ENCODE measurements at places on chromosomes 3 and 15.

GRCh38 chr3:112623213-112623612 lies 17.7 kb downstream of the CCDC80 start:
- no peak for DNase-seq

DNA sequence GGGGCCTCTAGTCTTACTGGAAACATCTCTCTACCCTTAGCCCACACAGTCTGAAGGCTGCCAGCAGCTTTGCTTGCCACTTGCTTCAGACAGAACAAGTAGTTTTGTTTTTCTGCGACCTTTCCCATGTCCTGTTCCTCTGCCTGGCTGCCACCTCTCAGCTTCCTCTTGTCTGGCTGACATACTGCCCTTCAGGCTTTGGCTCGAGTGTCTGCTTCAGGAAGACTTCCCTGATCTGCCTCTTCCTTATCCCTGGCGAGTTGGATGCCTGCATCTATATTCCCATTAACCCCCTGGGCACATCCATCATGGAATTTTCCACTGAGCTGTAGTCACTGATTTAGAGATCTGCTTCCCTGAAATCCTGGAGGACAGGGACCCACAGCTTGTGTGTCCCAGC lies 25.1 kb upstream of the CPNE9 start:
- DNase-seq = no peak

DNA sequence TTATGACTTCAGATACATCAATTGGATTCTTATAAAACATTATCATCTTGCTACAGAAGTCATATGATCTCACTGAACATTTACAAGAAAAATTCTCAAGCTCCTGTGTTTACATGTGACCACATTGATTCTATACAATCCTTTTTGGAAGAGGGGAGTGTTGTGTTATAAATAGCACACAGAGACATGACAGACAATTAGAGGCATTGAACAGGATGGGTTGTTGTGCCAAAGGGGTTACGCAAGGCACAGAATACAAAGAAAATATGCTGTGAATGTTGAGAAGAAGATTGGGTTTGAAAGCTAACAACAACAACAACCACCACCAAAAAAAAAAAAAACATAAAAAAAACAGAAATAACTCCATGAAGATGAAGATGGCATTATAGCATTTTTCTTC lies 32.5 kb upstream of the TBL1XR1 start:
- DNase-seq = no peak

GRCh38 chr15:28114721-28115622 lies 15.9 kb upstream of the OCA2 start:
- DNase-seq = no peak

GRCh38 chr3:127260826-127261555 lies 26.9 kb downstream of the PRR20G start:
- no peak for DNase-seq

GRCh38 chr3:53577506-53577905 lies 83.1 kb downstream of the CACNA1D start:
- DNase-seq = no peak

DNA sequence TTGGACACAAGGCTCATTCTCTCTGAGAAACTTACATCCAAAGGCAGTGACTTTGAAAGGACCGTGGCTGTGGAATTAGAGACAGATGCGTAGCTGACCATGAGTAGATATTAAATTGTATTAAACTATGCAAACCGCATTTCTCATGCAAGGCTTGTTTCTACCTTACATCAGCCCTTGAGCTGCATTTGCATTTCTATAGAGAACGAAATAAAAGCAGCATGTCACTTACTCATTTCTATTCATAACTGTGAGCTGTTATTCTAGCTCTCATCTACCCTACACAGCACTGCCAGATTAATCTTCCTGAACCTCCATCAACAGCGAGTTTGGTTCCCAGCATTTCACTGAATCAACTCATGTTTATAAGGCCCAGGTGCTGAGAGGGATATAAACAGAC lies 72.3 kb downstream of the THSD4 start:
- no peak for DNase-seq

- peak; percentile 24 for DNase-seq
Observed at GRCh38 chr3:153768561-153769469, 352.4 kb upstream of the ARHGEF26 start.

- no peak for DNase-seq
Observed at GRCh38 chr3:156693166-156693565, 18.8 kb downstream of the TIPARP start.

DNA sequence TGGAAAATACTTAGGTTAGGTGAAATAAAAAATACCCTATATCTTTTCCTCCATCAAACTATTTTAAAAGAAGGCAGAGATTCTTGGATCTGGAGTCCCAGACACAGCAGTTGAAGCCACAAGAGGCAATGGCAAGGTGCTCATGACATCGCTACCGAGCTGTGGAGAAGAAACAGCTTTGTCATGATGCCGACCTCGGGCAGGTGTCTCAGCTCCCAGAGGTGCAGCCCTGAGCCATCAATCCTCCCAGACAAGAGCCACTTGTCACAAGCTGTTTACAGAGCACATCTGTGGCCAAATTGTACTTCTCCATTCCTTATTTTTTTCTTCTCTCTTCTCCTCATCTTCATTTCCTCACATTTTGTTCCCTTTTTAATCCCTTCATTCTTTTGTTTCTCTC lies 50.8 kb downstream of the GPR176 start:
- DNase-seq = no peak

DNA sequence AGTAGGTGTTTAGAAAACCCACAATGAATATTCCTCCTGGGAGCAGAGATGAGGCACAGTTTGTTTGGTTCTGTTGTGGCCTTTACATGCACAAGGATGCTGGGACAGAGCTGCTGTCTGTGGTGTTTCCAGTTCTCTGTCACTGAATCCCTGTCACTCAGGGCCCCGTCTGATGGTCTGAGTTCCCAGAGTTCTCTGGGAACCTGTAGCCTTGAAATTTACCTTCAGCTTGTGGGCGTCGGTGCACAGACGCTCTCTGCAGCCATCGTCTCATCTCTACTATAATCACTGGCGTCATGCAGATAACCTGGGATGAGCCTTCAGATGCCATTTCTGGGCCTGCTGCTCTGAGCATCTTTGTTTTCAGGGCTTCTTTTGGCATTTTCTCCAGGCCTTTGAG lies 81.9 kb downstream of the LRRK1 start:
- DNase-seq = no peak

DNA sequence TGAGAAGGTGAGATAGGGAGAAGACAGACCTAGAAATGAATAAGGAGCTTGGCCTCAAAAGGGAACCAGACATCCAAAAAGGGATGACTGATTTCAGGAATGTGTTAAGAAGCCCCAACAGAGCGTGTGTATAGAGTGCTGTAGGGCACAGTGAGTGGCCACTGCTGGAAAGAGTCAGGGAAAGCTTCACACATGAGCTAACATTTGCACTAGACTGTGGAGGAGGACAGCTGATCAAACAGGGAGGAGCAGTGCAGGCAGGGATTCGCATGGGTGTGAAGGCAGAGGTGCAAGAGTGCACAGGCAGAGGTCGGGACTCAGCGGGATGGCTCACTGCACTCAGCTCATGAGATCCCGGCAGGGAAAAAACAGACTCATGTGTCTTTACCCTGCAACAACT lies 61.8 kb downstream of the NPTN start:
- no peak for DNase-seq

GRCh38 chr3:183253528-183254486 lies 754 bp downstream of the B3GNT5 start:
- no peak for DNase-seq

DNA sequence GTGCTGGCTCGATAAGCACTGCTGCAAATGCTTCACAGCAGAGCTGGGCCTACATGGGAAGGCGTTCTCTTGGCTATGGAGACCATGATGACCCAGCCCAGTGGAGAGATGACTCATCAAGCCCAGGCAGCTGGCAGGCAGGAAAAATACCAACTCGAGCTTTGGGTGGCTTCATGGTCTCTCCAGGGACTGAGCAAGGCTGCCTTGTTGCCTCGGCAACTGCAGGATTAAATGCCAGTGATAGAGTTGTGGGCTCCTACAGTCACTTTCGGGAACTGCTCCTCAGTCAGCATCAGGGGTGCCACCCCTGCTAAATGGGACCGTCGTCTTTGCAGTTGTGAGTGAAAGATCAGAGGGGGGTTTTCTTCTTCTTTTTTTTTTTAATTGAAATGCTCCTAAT lies 54.6 kb upstream of the MYZAP start:
- no peak for DNase-seq

DNA sequence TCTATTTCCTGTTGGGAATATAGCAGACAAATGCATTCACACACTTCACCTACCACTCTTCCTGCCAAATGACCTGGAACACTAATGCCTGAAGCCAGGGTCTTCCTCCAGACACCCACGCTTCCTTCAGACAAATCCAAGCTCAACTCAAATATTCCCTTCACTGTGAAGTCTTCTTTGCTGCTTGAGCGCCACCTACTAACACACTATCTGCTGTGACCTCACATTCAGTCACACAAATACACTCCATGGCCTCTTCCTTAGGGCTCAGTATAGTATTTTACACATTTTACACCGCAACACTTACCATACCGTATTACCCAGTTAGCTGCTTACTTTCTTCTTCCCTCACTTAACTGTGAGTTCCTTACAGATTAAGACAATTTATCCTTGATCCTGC lies 149.4 kb downstream of the SHOX2 start:
- DNase-seq = no peak

GRCh38 chr15:82918607-82919230 lies 33.8 kb downstream of the HOMER2 start:
- DNase-seq = no peak

- DNase-seq = no peak
Observed at GRCh38 chr3:148790370-148790769, 37.2 kb upstream of the CPB1 start.

GRCh38 chr3:24725514-24726255 lies 231.0 kb upstream of the THRB start:
- no peak for DNase-seq

DNA sequence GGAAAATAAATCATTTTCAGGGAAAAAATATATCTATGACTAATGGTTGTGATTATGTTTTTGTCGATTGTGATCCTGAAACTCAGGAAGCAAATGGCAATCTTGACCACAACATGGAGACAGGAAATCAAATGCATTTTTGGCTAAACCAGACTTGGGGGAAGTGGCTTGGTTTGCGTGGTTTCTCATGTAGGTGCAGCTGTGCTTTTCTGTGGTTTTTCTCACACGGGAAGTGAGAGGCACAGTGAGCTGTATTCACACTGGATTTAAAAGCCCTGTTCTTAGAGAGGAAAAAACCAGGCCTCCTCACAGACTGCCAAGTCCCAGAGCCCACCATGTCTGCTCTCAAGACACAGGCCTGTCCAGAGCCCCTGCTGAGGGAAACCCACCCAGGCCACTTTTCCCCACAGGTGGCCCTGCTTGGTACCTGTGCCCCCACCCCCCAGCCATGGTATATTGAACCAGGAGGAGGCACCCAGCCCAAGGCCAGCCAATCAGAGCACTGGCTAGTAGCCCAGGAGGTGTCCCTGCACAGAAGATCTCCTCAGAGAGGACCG lies 46.1 kb downstream of the BTD start:
- no peak for DNase-seq

DNA sequence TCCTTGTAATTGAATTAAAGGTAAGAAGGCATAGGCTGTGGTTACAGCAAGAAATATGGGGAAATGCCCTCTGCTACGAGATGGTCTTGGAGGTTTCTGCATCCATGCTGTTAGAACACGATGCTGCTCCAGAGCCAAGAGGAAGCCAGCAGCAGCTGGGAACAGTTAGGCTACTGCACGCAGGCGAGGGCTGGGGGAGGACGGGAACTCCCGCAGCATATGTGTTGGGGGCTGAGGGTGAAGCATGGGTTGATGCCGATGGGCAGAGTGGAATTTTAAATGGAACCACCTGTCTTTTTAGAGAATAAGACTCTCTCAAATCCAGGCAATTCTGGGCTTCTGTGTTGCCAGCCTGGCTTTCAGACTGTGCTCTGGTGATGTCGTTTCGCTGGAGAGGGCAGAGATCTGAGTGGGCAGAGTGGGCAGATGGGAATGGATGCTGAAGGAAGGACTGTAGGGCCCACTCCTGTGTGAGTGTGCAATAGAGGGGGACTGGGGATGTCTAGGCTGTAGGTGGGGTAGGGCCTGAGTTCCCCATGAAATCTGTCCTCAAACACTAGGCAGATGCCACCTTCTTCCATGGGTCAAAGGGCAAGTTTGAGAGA lies 417.0 kb upstream of the TPM1 start:
- DNase-seq = no peak

GRCh38 chr15:89495638-89496145 lies 691 bp downstream of the RHCG start:
- no peak for DNase-seq

GRCh38 chr3:36803091-36803791 lies 38.9 kb upstream of the DCLK3 start:
- DNase-seq = no peak

- no peak for DNase-seq
Observed at GRCh38 chr3:188779281-188779980, 392.3 kb upstream of the TPRG1 start.

- DNase-seq = no peak
Observed at GRCh38 chr3:28345690-28346089, 2.8 kb upstream of the ZCWPW2 start.

DNA sequence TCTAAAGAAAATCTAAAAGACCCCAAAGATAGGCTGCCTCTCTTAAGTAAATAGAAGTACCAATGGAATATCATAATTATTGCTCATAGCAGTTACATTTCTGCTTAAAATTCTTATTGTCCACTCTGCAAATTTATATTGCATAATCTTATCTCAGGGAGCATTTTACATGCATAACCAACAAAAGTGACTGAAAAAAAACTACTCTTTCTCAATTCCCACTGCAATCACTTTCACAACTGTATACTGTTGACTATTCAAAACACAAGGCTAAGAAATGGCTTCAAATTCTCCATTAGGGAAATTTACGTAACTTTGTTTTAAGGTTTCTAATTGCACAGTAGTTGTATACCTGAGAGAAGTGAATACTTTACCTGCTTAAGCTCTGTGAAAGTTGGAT lies 56.3 kb downstream of the HMG20A start:
- no peak for DNase-seq

DNA sequence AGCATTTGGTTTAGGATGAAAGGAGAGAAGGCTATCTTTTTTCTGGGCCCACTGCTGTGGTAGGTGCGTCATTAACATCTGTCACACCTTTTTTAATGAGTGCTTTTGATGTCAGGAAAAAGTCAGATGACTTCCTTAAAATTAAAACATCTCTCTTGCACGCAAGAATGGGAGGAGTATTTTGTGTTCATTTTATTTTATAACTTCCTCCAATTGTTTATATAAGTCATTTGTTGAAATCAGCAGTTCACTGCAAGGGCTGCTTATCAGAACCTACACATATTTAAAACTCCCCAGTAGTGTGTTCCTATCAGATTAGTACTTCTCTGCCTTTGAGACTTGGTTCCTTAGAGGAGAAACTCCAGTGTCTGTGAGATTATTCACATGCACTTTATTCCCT lies 143.8 kb downstream of the NEO1 start:
- DNase-seq = no peak

DNA sequence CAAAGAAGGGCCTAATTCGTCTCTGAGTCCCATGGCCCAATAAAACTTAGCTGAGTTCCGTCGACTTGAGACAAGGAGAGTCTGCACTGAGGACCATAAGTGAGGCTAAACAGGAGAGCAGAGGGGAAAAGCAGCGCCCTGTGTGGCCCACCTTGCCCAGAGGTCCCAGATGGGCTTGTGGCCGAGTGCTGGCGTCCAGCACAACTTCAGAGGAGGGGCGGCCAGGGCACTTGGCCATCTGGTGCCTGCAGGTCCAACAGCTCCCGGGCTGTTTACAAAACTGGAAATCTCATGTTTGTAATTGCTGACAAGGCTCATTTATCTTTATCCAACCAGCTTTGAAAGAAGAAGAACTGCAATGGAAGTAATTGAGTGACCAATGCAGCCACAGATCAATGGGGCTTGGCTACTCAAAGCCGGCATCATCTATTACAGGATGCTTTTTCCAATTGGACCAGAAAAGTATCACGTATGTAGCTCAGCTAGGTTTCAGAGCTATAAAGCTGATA lies 306.3 kb downstream of the OCA2 start:
- DNase-seq = no peak

Data from stimulated activated CD4-positive, alpha-beta T cell treated with anti-CD3 and anti-CD28 coated beads, Interleukin-4, amount 100 ng/mL, for 48 hours (primary cell).